GM12891 (cell line): ENCODE measurements at places on chromosomes 12 and 14.

DNA sequence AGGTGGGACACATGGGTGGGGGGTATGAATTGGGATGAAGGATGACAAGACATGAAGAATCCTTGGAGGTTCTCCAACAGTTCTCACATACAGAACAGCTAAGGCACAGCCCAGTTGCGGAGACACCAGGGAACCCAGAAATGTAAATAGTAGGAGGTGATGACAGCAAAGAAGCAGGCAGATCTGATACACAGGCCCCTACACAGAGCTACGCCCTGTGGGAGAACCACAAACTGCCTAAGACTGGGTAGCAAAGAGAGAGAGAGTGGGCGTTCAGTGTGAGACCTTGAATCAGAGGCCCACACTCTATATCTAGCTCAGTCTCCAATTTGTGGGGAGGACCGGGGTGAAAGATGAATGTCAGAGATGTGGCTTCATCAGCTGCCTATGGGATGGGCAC lies 9.5 kb upstream of the NUMB start:
- no peak for DNase-seq

DNA sequence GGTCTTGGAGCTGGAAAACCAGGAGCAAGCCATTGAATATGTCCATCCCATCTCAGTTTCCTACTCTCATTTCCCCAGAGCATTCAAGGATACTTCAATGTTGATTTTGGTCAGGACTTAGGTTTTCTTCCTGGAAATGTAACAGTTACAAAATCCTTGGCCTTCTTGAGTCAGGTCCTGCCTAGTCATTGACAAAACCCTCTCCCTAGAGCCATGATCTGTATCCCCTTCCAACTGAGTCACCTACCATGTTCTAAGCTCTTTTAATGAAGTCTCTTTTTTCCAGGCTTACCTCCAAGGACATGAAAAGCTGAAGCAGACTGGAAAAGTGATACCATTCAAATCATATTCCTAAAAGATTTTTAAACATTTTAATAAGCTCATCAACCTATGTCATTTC lies 549.2 kb downstream of the GALC start:
- DNase-seq = no peak

- DNase-seq = no peak
Measured at GRCh38 chr14:74207943-74208342, 31.3 kb upstream of the VSX2 start.

- no peak for DNase-seq
Measured at GRCh38 chr12:131852551-131853299, 24.5 kb downstream of the MMP17 start.

GRCh38 chr12:127680516-127680915 lies 586.5 kb upstream of the TMEM132C start:
- no peak for DNase-seq

- DNase-seq = no peak
Measured at GRCh38 chr12:67925552-67925951, 63.7 kb upstream of the IFNG-AS1 start.

GRCh38 chr14:24162093-24162492 lies 1.0 kb downstream of the IRF9 start:
- no peak for DNase-seq

- DNase-seq = no peak
Measured at GRCh38 chr14:32374155-32374554, 45.1 kb downstream of the AKAP6 start.

DNA sequence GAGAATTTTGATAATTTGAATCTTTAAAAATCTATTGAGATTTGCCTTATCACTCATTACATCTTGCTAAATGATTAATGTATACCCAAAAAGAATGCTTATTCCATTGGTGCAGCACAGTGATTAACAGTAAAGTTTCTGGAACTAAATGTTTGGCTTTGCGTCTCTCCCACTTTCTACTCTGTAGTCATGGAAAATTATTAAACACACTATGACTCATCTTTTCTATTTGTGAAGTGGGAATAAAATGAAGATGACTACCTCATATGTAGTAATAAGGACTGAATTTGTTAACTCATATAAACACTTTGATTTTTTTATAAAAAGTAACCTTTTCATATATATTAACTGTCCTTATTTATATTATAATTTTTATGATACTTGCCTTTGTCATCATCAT lies 118.1 kb downstream of the RERGL start:
- no peak for DNase-seq

- no peak for DNase-seq
Measured at GRCh38 chr14:99603471-99604277, at the start of gene CCDC85C. CCDC85C (minus strand) TSS chr14:99604207; CDS start chr14:99603959, 248 bp downstream.

- no peak for DNase-seq
Measured at GRCh38 chr14:38206689-38207376, 871 bp upstream of the SSTR1 start.

- DNase-seq = no peak
Measured at GRCh38 chr12:130460611-130461446, 123.1 kb downstream of the PIWIL1 start.
